Activated gamma-delta T cell treated with Interleukin-2 at 50 U/mL for 16 hours (primary cell): ENCODE measurements at places on chromosomes 3 and 15.

- DNase-seq = no peak
Observed at GRCh38 chr15:20346082-20346805, 195.4 kb downstream of the GOLGA6L6 start.

- DNase-seq = no peak
Observed at GRCh38 chr3:196240424-196240823, 24.1 kb downstream of the SLC51A start.

GRCh38 chr3:15470849-15471248 is 43.5 kb downstream of the EAF1 start:
- DNase-seq = no peak

GRCh38 chr15:36358094-36358493 is 221.3 kb upstream of the CDIN1 start:
- DNase-seq = no peak

DNA sequence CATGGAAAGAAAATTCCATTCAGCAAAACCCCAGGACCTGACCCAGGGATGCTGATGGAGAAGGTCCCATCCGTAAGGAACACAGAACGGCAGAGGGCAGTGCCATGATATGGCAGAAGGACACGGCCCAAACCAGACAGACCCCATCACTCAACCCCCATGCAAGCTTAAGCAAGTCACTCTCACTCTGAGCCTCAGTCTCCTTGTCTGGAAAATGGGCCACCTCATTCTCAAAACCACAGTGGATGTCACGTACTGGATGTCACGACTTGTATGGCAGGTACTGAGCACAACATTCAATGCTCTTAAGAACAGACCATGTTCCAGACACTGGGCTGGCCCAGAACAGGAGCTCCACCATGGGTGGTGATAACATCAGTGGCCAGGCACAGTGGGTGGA is 90.4 kb downstream of the NUP210 start:
- DNase-seq = no peak

- DNase-seq = peak; percentile 70
Observed at GRCh38 chr3:52444860-52445793, at the start of gene SEMA3G. Gene SEMA3G (minus strand): TSS chr3:52445103. CDS start chr3:52445027, 76 bp downstream.

DNA sequence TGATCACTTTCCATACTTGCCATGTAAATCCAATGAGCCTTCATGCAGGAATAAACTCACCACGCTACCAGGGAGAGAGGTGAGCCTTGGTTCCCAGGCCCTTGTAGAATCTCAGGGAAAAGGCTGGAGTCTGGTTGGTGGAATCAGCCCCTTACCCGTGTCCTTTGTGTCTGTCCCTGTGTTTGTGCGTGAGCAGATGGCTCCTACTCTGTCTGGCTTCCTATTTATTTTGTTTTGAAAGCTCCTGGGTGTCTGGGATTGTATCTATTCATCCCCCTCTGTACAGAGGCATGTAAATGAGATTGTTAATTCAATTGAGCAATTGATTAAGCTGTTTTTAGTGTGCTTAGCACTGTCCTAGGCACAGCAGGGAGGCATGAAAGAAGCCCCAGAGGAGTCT is 278.1 kb downstream of the THSD4 start:
- no peak for DNase-seq

GRCh38 chr15:75200765-75201615 is 692 bp upstream of the C15orf39 start:
- peak; percentile 19 for DNase-seq

DNA sequence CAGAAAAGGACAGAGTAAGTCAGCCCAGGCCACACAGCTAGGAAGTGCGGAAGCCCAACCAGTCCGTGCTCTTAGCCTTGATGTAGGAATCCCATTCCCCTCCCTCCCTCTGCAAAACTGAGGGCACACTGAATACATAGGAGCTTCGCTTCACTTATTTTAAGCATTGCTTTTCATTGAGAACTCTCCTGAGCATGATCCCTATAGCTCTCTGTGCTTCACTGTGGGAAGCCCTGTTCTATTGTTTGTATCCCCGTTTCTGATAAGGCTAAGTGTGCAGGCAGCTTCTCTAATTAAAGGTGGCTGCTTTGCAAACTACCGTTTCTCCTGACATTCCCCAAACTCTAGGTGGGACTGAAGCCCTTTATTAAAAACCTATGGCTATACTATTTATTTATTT is 29.9 kb downstream of the IL5RA start:
- DNase-seq = no peak

DNA sequence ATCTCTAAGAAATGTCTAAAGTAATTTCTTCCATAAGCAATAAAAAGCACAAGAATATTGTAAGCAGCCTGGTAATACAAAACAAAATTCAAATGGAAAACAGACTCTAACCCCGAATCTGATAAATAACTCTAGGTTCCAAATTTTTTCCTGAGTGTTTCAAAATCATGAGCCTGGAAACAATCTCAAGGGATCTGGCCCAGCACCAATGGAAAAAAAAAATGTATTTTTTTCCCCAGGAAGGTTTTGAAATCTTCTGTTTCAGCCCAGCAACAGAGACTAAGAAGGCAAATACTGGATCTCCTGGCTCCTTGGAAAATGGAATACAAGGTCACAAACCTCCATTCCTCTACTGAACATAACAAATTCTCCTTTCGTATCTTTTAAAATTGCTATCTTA is 13.0 kb downstream of the TBC1D2B start:
- no peak for DNase-seq

DNA sequence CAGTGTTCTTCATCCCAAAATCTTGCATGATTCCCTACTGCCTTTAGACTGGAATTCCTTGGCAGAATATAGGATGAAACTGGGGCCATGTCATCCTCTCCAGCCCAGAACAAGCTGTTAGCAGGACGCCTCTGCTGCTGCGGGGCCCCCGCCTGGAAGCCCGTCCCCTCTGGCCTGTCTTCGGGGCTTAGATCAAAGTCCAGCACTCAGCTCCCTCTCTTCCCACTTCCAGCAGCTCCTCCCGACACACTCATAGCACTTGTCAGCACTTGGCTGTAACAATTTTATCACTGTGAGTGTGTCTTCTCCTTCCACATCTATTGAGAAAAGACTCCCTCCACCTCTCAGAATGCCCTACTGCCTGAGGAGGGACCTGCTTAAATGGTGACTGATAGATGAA is 112.0 kb upstream of the HACD2 start:
- no peak for DNase-seq
